ENCODE measurements at places on chromosomes 2 and 18.

GRCh38 chr2:236101311-236101950 lies 66.8 kb downstream of the GBX2 start:
- no peak for DNase-seq

GRCh38 chr2:228581731-228582130 lies 400.2 kb upstream of the SPHKAP start:
- DNase-seq: no peak

- no peak for DNase-seq
Observed at GRCh38 chr2:219297766-219298456, 11.3 kb downstream of the PTPRN start.

DNA sequence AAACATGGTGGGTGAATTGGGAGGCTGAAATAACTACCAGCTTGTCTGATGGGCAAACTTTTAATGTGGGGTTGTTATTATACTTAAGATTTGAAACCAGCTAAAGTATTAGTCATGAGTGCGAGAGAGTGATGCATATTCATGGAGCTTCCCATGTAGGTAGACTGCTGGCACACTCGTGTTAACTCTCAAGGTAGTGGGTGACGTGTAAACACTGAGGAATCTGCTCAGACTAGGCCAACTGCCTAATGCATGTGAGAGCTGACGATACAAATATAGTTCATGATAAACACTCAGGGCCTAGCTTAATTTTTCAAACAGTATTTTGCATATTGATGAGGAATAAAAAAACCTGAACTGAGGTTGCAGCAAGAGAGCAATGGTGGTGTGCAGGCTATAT lies 1165.7 kb upstream of the PIK3C3 start:
- no peak for DNase-seq

DNA sequence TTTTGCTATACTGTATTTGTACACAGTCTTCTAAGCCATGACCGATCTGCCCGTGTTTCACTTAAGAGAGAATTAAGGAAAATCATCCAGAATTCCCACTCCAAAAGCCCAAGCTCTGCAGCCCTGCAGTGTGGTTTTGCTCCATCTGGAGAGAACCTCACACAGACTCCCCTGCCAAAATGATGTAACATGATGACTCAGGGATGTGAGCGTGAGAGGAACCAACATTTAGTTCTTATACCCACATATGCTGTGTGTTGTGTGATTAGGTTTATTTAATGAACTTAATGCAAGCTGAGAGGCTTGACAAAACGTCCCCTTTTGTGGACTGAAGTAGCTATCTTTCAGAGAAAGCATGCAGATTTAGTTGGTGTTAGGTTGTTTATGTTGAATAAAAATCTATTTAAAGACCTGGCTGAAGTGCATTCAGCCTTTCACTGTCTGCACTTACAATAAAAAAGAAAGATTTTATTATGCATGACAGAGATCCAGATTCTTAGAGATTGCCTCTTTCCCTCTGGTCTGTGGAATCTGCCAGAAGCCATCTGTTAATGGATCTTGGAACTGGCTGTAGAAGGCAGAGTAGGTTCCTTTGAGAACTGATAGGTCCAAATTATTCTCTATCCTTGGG lies 6.3 kb downstream of the RAB12 start:
- peak; percentile 83 for DNase-seq

- peak; percentile 70 for DNase-seq
Observed at GRCh38 chr2:209556354-209556961, 132.6 kb downstream of the MAP2 start.

DNA sequence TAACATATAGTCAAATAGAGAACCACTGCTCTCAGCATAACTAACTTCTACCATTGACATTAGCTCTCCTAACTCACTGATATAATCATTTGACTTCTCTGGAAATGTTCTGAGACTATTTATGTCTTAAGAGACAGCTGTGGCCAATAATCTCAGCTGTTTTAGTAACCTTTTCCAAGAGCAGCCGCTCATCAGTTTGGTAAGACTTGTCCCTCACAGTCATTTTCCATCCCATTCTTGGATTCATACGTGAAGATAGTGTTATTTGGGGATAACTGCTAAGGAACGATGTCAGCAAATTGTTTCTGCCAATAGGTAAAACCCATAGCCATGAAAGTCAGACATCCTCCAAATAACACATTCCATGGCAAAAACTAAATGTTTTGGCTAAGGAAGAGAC lies 127.8 kb downstream of the LNPK start:
- no peak for DNase-seq

- no peak for DNase-seq
Observed at GRCh38 chr2:46487667-46488335, 8.4 kb downstream of the TMEM247 start.

GRCh38 chr2:96689431-96689991 lies 46.9 kb downstream of the FER1L5 start:
- DNase-seq: no peak

DNA sequence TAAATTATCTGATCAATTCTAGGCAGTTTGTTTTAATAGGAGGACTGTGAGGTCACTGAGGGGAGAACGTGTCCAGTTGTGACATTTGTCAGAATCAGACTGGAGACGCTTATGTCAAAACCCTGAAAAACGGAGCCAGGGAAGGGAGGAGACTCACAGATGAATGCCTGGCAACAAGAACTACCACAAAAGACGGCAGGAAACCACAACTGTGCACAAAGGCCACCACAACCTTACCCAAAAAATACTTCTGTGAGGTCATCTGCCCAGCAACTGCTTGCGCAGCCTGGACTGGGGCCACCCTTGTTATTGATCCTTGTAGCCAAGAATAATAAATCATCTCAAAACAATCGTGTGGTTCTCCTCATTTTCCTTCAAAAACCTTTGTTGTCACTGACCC lies 173.0 kb upstream of the ALKAL2 start:
- DNase-seq: no peak

DNA sequence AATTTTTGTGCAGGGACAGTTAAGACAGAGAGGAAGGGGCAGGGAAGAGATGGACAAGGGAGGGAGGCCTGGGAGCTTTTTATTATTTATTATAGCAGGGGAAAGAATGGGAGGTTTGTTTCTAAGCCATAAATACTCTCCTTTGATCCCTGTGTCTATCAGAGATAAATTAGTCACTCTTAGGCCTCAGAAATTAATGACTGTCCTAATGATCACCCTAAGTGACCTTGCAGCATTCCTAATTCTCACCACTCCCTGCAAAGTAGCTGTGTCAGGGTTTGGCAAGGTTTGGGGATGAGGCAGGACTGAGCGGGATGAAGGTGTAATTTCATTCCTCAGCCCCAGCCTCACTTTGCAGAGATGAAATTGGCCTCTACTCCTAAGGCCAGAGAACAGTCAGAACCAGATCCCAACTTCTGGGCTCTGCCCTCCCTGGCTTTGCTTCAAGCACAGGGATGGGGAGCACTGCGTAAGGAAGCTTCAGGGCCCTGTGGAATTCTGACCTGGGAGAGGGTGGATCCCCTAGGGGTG lies 95.0 kb downstream of the TMEM17 start:
- no peak for DNase-seq

DNA sequence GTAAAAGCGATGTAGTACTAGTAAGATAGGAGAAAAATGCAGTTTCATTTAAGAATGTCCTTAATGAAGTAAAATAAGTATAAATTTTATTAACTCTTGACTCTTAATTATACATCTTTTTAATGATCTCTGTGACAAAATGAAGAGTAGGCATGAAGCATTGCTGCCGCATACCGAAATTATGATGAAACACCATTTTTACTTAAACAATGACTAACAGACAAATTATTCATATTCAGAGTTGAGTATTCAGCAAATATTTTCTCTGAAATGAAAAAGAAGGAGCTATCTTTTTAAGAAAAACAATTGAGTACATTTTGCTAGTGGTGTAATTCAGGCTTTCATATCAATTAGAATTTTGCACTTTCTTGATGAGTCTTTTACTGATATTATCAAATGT lies 150.6 kb upstream of the DOCK10 start:
- DNase-seq: no peak

DNA sequence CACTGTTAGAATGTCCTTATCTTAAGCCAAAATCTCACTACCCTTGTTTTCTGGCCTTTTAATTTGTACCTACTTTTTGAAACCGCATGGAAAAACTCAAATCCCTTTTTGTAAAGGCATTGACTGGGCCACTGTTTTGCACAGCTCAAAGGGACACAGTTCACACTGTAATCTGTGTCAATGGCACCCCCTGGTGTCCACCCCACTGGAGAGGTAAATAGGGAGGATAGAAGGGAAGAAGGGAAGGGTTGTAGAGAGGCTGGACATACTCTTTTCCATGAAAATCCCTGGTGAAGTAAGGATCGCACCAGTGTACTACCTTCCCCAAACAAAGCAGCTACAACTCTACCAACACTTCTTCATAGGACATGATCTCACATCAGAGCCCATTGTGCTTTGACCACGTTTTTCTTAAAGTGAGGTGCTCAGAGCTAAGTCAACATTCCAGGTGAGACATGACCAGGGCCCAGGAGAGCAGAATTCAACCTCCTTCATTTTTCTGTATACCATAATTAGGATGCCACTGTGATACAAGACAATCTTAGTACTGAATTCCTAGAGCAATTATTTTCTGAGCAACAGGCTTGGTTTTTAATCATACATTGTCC lies 92.4 kb upstream of the RMDN2 start:
- peak; percentile 86 for DNase-seq

- no peak for DNase-seq
Observed at GRCh38 chr2:70923378-70924015, 12.2 kb upstream of the ATP6V1B1 start.

Data from NCI-H2081 (cell line).